Upper lobe of right lung (tissue), 1 donor: ENCODE measurements at places on chromosomes 3 and 15.

DNA sequence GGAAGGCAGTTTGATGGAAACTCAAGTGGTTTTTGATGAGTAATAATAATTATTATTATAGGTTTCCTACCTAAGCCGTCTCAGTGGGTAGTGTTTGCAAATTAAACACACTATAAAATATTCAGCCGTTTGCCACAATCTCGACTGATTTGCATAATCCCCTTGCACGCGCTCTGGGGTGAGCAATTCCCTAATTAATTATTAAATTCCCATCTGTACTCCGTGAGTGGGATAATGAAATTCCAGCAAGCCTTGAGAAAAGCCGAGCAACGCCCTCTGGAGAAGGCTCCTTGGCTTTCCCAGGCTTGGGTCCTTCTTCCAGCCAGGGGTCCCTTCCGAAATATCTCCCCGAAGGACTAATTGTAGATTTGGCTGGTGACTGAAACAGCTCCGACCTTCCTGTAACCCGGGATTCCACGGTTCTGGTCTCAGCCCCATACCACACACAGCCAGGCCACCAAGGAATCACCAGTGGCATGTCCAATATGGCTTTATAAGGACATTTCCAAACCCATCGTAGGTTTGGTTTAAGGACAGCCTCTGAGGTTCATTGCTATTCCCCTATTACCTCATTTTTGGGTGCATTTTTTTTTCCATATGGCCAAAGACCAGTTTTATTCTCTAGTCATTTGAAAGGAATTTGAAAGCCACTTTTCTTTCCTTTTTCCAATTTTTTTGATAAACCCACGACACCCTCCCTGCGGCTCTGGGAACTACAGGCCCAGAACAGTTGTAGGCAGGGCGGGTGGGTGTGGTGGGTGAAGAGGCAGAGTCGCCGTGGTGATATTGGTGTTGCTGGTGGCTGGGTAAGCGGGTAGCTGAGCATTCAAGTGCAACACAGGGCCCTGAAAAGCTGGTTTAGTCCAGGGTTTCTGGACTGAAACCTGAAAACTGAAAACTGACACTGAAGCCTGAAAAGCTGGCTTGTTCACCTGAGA, 33.2 kb upstream of the RGMA start:
- DNase-seq, result no peak

DNA sequence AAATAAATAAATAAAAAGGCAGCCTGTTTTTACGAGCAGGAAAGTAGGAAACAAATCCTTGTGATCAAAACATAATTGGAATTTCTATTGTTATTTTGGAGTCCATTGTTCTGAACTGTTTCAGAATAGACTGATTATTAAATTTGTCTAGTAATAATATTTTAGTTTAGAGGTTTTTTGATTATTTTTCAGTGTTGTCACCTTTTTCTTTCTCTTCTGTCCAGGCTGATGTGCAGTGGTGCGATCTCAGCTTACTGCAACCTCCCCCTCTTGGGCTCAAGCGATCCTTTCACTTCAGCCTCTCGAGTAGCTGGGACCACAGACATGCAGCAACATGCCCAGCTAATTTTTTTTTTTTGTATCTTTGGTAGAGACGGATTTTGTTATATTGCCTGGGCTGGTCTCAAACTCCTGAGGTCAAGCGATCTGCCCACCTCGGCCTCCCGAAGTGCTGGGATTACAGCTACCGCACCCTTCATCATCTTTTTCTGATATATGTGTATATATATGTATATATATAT, 38.0 kb downstream of the KAT2B start:
- DNase-seq, result no peak

- no peak for DNase-seq
These were observed 27.3 kb downstream of the RBM6 start for GRCh38 chr3:49967291-49967690.

DNA sequence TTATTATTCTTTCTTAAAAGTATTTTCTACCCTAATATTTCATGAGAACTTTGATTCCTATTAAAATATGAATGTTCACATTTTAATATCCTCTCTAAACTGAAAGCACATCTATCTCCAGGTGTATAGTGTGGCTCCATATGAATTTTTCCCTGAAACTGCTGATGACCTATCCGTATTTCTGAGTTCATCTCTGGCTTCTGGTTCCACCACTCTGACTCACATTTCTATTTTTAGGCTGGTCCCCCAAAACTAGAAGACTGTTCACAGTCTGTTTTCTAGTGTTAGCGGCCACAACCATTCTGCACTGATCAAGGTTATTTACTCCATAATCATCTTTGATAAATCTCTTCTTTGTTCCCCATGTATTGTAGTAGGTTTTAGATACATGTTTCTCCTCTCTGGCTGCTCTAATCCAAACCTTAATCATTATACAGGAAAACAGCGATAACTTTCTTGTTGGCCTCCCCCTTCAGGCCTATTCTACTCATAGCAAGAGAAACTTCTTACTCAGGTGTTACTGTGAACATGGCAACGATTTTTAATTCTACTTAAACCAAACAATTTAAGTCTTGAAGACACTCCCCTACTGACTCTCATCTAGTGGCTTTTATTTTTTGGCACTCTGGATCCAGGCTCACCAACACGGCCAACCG, 12.8 kb downstream of the ADPGK start:
- DNase-seq, result no peak

DNA sequence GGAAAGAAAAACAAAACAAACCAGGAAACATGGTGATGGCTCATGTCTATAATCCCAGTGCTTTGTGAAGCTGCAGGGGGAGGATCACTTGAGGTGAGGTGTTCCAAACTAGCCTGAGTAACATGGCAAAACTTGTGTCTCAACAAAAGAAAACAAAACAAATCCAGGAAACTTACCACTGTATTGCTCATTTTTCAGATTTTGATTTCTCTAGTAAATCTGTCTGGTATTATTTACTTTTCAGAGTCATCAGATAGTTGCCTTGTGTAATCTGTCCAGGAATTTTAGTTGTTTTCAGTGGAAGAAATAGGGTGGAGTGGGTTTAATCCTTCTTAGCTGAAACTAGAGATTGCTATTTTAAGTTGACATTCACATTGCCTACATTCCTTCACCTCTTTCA, 91.8 kb upstream of the ALCAM start:
- DNase-seq, result no peak

DNA sequence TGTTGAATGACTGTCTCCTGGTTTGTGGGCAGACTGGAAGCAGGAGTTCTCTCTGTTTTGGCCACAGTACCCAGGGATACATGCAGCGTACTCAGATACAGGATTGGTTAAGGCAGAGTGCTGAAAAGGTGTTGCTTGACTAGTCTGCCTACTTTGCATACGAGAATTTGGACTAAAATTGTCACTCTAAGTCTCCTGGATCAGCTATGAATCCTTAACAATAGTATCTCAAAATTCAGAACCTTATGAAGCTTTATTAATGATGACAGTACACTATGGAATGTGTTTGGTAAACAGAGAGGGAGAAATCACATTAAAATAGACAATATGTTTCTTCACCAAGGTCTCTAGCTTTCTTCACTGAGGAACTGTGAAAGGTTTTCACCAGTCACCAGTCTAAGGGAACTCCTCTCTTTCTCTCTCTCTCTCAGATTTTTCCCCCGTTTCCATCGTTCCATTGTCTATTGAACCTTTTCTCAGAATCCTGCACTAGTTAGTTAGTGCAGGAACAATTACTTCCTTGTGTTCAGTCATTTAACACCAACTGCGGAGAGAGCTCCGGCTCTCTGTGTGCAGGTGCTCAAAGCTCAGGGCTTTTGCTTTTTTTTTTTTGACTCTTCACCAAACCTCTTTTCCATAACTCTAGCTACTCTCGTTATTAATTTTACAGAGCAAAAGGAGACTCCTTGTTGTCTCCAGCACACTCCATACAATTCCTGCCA, 85.9 kb upstream of the FNDC3B start:
- DNase-seq, result no peak

- no peak for DNase-seq
These were observed 321.3 kb downstream of the MEX3B start for GRCh38 chr15:81724536-81724935.

- DNase-seq, result peak; percentile 63
These were observed 27.0 kb downstream of the CCNL1 start for GRCh38 chr3:157132936-157133335.

- no peak for DNase-seq
These were observed 106.9 kb downstream of the ULK4 start for GRCh38 chr3:41854956-41855355.

DNA sequence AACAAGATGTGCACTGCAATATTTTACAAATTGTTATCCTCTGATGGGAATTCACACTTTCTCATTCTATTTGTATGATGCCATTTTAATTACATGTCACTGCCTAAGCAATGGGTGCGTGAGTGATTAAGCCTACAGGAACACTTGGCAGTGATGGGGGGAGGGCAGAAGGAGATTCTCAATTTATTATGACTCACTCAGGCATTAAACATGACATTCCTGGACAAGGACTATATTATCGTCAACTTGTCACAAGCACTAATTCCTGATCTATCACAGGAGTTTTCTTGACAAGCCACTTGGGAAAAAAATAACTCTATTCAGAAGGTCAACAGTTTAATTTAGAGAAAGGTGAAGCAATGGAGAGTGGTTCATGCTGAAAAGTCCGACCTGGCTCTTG, 556.8 kb downstream of the NSUN3 start:
- no peak for DNase-seq

DNA sequence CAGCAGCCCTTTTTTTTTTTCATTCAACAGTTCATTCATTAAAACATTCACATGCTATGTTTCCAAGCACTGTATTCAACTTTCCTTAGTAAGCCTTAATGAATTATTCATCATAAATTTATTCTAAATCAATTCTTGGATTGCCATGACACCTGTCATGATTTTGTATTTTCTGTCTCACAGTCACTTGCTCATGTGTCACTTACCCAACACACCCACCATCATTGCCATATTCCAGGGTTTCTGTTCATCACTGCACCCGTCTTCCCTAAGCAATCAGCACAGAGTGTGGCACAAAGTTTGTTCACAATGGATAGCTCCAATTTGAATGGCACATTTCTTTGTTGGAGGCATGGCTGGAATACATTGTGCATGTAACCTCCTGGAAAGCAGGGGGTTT, 27.2 kb downstream of the CPNE4 start:
- no peak for DNase-seq

- no peak for DNase-seq
These were observed 6.3 kb upstream of the PKM start for GRCh38 chr15:72237029-72237852.

- peak; percentile 49 for DNase-seq
These were observed at the start of gene CHRNA3 for GRCh38 chr15:78620527-78621421. Gene CHRNA3, minus strand, starts transcription at chr15:78620996. Its CDS starts 202 bp downstream, at chr15:78620794.

DNA sequence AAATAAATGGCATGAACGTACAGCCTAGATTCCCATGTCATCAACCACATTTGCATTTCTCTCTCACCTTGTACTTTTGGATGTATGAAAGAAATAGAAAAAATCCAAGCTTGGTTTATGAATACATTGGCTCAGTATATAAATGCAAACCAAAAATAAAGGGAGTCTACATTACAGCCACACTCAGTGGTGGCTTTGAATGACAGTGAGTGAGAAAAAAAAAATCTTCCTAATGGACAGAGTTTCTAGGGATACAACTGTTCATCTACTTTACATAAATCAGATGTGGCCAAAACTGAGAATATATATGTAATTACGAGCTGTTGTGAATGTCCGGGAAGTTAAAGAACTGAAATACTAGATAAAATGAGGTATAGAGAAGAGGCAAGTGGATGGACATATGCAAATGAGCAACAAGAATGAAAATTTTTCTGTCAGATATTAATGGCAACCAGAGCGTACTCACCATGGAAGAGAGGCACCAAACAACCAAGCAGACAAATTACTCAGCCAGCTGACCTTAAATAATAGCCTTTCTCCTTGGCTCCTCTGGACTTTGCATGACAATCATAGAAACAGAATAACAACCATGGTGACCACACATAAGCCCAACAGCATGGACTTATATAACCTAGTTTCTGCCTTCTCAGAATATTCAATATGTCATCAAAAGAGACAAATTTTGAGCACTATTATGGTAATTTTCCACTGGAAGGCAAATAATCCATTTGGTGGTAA, 1305.8 kb downstream of the OTOL1 start:
- DNase-seq, result no peak

GRCh38 chr15:64462492-64462891, 2.1 kb downstream of the ZNF609 start:
- no peak for DNase-seq

DNA sequence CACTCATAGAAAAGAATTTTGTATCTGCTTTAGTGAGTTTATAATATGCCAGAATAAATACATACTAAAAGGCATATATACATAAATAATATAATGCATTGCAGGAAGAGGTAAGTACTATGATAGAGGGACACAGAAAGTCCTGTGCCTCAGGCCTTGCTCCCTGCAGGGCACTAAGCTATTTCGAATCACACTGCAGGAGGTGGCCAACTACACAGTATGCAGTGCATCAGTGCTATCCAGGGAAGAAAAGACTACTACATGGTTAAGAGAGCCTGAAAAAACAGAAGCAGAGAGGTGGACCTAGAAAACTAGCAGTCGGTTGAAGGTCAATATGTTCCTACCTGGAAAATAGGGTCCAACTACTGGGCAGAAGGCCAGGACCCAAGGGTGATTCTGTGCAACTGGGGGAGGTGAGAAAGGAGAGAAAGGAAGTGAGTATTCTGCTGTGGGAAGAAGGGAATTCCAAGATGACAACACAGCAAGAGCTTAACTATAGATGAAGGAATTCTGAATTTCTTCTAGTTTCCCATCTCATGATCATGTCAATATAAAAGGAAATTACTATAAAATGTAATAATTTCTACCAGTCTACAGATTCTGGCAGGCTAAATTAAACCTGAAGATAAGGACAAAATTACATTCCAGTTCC, 218.0 kb downstream of the ZBTB20 start:
- no peak for DNase-seq

GRCh38 chr15:52294881-52295420, 653 bp downstream of the MYO5C start:
- DNase-seq, result no peak

DNA sequence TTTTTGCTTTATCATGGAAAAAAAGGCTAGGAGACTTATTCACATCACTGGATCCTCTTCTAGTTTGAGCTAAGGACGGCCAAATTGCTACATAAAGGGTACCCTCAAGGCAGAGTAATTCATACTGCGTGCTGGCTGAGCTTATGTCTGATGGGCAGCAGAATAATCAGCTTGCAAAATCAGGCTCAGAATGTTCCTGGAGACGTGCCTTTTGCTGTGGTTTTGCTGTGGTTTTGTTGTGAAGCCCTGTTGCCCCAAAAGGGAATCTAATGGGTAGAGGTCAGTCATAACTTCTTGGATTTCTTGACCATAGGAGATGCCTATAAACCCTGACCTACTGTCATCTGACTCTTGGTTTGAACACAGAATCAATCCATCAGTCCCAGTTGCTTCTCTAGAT, 189.9 kb downstream of the SOX2 start:
- no peak for DNase-seq
